ENCODE measurements at places on chromosomes 13 and 19.

DNA sequence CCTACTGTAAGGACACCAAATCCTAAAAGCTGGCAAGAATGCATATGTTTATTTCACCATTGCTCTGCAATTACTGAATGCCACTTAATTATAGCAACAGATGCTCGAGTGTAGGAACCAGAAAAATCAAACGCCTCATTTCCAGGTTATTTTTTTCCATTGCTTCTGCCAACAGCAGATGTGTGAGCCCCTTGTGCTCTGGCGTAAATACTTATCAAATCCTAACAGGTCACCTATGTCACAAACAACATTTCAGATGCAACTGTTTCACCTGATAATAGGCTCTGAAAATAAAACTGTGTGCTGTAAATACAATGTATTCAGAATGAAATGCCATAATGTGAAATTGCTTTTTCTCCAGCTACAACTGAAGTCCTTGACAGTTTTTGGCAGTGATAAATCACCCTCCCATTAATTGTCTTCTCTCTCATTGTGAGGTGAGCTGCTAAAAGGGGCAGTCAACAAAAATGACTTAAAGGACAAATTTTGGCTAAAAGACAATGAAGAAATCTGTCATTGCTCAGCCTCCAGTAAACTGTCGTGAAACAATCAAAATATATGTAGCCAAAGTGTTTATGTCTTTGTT is 344.0 kb downstream of the DACH1 start:
- no peak for DNase-seq

- DNase-seq = no peak
Measured at GRCh38 chr19:574658-575526, 2.5 kb downstream of the BSG start.

GRCh38 chr19:35206379-35206778 is 22.2 kb downstream of the FAM187B start:
- no peak for DNase-seq

GRCh38 chr13:111561091-111561781 is 240.8 kb downstream of the TEX29 start:
- DNase-seq = no peak

Measured in cortex of kidney (tissue), 1 donor.